Calu3 (cell line): ENCODE measurements at places on chromosomes 5 and 9. TPM values are rescaled to one million over a fixed set of nuclear protein-coding genes. Genes with fewer than 3 reads are reported as not detected.

GRCh38 chr5:153135411-153135810 is 355.1 kb upstream of the GRIA1 start:
- no peak for DNase-seq
- peaks cover 28% of the 10 kb centered on the region for H3K27me3 ChIP-seq
- no peak overlapping the region for H3K27ac ChIP-seq
- H3K4me1 ChIP-seq: no peaks in the 10 kb centered on the region

GRCh38 chr5:138336952-138337684 is 948 bp upstream of the FAM53C start:
- peak overlapping the region; percentile 99 for H3K27ac ChIP-seq
- H3K27me3 ChIP-seq: no peaks in the 10 kb centered on the region
- H3K36me3 ChIP-seq: peaks cover 59% of the 10 kb centered on the region
- peaks cover 10% of the 10 kb centered on the region for H3K4me1 ChIP-seq
- H3K4me3 ChIP-seq: peak overlapping the region; percentile 87
- peak; percentile 80 for DNase-seq

GRCh38 chr5:175684931-175685330 is 27.1 kb downstream of the HRH2 start:
- no peak for DNase-seq
- H3K4me1 ChIP-seq: no peaks in the 10 kb centered on the region
- H3K27me3 ChIP-seq: peaks cover 74% of the 10 kb centered on the region

DNA sequence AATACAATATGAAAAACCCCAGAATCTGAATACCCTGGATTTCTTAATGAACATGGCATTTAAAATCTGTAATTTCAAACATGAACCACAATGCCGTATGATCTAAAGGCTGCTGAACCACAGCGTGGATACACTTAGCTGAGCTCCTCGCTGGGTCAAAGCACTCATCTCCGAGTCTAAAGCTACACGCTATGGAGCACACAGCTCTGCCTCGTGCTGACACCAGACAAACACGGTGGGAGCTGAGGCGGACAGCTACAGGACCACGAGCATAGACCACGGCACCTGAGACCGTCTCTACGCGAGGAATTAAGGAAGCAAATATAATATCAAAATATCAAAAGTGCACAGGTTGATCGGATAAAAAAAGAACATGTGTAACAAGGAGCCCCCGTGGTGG is 42.8 kb upstream of the IPPK start:
- no peak overlapping the region for H3K27ac ChIP-seq
- H3K36me3 ChIP-seq: peaks cover 14% of the 10 kb centered on the region
- DNase-seq: no peak
- no peaks in the 10 kb centered on the region for H3K27me3 ChIP-seq
- H3K4me3 ChIP-seq: no peak overlapping the region

GRCh38 chr5:149647334-149647733 is 66.0 kb downstream of the ARHGEF37 start:
- H3K4me3 ChIP-seq: no peak overlapping the region
- peaks cover 19% of the 10 kb centered on the region for H3K27me3 ChIP-seq
- H3K36me3 ChIP-seq: peaks cover 10% of the 10 kb centered on the region

DNA sequence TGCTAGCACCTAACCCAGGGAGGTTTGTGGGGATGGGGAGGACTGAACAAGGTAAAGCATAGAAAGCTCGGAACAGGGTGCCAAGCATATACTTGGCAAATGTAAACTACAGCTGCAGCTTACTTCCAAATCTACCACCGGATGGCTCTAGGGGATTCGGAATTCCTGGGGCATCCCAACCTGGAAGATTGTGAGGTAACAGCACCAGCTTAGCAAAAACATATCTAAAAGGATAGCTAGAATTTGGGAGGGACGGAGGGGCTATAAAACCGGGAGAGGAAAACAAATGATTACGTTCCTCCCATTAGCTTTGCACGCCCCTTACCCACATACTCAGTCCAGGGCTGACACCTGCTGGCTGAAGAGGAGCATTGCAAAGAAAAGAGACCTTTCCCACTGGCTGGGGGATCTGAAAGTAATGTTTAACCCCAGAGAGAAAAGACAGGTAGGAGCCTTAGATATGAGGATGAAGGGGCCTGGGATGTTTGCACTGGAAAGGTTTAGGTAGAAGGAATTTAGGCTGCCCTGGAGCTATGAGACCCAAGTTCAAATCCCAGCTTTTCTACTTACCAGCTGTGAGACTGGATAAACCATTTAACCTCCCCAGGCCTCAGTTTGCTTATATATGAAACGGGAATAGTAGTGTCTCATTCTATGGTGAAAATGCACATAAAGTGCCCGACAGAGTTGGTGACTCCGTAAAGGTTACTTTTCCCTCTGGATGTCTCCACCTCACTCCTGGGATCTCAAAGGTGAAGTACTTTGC is 73.6 kb downstream of the FAM114A2 start:
- H3K27me3 ChIP-seq: peaks cover 55% of the 10 kb centered on the region
- no peak overlapping the region for H3K4me3 ChIP-seq
- DNase-seq: peak; percentile 73

DNA sequence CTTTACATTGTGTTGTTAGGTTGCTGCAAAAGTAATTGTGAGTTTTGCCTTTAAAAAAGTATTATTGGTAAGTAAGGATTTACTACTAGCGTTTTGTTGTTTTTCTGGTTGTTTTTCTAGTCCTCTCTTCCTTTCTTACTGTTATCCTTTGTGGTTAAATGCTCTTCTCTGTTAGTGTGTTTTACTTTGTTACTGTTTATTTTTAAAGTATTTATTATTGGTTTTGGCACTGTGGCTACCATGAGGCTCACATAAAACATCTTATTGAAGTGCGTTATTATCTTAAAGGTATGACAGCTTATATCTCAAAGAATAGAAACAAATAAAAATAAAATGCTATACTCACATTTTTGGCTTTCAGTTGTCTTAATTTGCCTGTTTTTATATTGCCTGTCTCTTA is 17.6 kb downstream of the DMXL1 start:
- H3K4me1 ChIP-seq: peaks cover 14% of the 10 kb centered on the region
- H3K27me3 ChIP-seq: no peaks in the 10 kb centered on the region
- no peak for DNase-seq
- H3K27ac ChIP-seq: no peak overlapping the region

DNA sequence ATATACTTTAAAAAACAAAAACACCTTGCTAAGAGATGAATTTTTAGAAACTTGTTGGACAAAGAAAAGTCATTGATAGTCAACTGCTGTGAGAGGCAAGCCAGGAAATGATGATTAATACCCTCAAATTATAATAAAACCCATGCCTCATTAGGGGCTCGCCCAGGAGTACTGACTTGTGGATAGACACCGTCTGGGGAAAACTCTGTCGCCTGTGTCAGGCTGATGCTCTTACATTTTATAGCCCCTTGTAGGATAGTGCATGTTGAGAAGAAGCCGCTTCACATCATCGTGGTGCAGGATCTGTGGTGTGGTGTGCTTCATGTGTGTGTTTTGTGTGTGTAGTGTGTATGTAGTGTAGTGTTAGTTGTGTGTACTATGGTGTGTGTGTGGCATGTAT is 39.1 kb downstream of the SYK start:
- no peak overlapping the region for H3K27ac ChIP-seq
- no peaks in the 10 kb centered on the region for H3K27me3 ChIP-seq
- no peak for DNase-seq
- H3K4me3 ChIP-seq: no peak overlapping the region
- no peaks in the 10 kb centered on the region for H3K4me1 ChIP-seq
- H3K36me3 ChIP-seq: no peaks in the 10 kb centered on the region

GRCh38 chr5:127517110-127517479 is 345 bp upstream of the PRRC1 start:
- peaks cover 45% of the 10 kb centered on the region for H3K36me3 ChIP-seq
- peaks cover 16% of the 10 kb centered on the region for H3K4me1 ChIP-seq
- DNase-seq: no peak
- H3K27me3 ChIP-seq: peaks cover 12% of the 10 kb centered on the region
- peak overlapping the region; percentile 87 for H3K4me3 ChIP-seq

DNA sequence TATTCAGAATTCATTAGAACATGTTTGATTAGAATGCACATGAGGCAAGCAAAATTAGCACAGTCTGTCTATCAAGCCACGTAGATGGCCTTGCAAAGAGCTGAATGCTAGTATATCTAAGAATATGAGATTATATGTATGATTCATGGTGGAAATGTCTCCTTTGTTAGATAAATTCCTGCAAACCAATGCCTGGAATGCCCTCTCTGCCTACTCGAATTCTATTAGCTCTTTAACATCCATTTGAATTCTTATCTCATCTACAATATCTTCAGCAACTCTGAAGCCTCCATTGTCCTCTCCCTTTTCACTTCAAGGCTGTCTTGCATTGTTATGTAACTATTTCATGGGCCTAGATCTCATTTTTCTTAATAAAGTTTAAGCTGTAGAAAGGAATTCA is 205.5 kb downstream of the TMC1 start:
- DNase-seq: no peak
- no peak overlapping the region for H3K4me3 ChIP-seq
- no peaks in the 10 kb centered on the region for H3K36me3 ChIP-seq
- H3K27me3 ChIP-seq: no peaks in the 10 kb centered on the region

- no peak overlapping the region for H3K27ac ChIP-seq
- no peaks in the 10 kb centered on the region for H3K27me3 ChIP-seq
- DNase-seq: no peak
- peaks cover 18% of the 10 kb centered on the region for H3K4me1 ChIP-seq
- H3K4me3 ChIP-seq: no peak overlapping the region
Observed at GRCh38 chr9:128916204-128916603, 4.6 kb upstream of the PHYHD1 start.

DNA sequence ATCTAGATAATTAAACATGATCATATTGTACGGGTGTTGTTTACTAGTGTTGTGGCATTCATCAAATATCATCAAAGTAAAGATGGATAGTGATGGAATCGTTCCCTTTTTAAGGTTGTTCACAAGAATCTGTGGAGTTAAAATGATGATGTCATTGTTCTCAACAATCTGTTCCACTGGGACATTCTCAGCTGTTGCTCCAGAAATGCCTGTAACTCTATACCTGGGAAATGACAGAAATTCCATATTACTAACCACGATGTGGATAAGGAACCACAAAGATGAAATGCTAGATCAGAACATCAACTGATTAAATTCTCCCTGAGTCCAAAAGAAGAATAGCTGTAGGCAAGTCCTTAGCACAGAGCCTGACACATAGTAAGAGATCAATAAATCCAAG is 38.0 kb downstream of the RIGI start:
- no peak overlapping the region for H3K4me3 ChIP-seq
- DNase-seq: no peak
- no peaks in the 10 kb centered on the region for H3K27me3 ChIP-seq

DNA sequence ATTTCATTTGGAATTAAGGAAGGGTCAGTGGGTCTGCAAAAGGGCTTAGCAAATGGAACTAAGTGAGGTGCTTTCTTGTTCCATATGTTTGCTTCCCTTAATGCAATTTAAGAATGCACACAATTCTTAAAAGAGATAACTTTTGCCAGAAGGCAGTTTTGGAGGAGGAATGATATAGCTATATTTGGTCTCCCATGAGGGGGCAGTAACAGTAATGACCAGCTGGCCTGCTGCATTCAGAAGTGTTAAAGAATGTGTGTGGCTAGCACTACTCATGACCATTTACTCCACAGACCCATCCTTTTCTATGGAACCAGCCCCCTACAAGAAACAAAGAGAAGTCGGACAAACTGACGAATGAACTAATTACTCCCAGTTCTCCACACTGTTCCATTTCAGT is 638.9 kb downstream of the RAB3C start:
- peaks cover 3% of the 10 kb centered on the region for H3K4me1 ChIP-seq
- H3K27ac ChIP-seq: no peak overlapping the region
- H3K4me3 ChIP-seq: no peak overlapping the region
- no peaks in the 10 kb centered on the region for H3K36me3 ChIP-seq
- H3K27me3 ChIP-seq: no peaks in the 10 kb centered on the region
- DNase-seq: no peak

DNA sequence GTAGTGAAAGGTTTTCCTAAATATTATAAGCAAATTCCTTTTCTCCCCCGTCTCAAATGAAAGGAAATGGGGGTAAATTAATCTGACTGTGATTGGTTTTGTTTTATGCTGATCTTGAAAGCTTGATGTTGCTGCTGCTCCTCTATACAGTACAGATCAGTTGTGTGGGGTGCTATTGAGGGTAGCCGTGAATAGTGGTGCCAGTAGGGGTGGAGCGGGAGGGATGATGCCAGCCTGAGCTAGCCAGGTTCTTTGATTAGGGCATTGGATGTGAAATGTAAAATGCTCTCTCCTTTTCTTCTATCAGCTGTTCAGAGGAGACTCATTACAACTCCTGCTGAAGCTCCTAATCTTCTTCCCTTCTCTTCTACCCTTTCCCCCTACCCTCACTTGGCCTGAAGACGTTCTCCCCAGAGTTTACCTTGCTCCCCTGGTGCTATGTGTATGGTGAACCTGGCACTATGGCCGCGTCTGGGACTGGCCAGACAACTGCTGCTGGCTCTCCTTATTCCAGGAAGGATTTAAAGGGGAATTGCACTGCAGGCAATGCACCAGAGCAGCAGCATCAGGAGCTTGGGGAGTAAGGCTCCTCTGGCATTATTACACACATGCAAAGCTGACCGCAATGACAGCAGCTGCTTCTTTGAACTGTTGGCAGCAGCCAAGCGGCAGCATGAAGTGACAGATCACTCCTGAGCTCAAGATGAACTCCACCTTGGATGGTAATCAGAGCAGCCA is 566 bp downstream of the GPR21 start:
- peak overlapping the region; percentile 25 for H3K27ac ChIP-seq
- H3K4me3 ChIP-seq: no peak overlapping the region
- H3K27me3 ChIP-seq: no peaks in the 10 kb centered on the region
- no peak for DNase-seq
- H3K4me1 ChIP-seq: no peaks in the 10 kb centered on the region

GLT6D1 gene
- total RNA-seq: not detected in 2 replicates

PCDHA1 gene
- 0.73 and 0.83 TPM in 2 replicates for total RNA-seq

FOXI1 gene
- not detected in 2 replicates for total RNA-seq

TXNDC8 gene
- total RNA-seq: not detected in 2 replicates

SH3TC2 gene
- total RNA-seq: 54.6 and 60.3 TPM in 2 replicates

ANKRD55 gene
- not detected in 2 replicates for total RNA-seq

LPAR1 gene
- total RNA-seq: 6.3 and 7.1 TPM in 2 replicates

SLC1A1 gene
- total RNA-seq: 71.6 and 81.4 TPM in 2 replicates
